RPMI7951 (cell line): ENCODE measurements at places on chromosomes 1 and 21. TPM values are rescaled to one million over a fixed set of nuclear protein-coding genes. Genes with fewer than 3 reads are reported as not detected.

Gene ORC1
- 18.4 and 20.7 TPM in 2 replicates for total RNA-seq

Gene HP1BP3
- 256 and 283 TPM in 2 replicates for total RNA-seq

Gene DNAI4
- total RNA-seq: 4.7 and 6.6 TPM in 2 replicates

Gene FYB2
- not detected in 2 replicates for total RNA-seq

Gene NADK
- total RNA-seq: 24.0 and 30.3 TPM in 2 replicates
